NCI-H524 treated with DMSO at 0.1 percent for 48 hours (cell line): ENCODE measurements at places on chromosomes 2 and 18.

DNA sequence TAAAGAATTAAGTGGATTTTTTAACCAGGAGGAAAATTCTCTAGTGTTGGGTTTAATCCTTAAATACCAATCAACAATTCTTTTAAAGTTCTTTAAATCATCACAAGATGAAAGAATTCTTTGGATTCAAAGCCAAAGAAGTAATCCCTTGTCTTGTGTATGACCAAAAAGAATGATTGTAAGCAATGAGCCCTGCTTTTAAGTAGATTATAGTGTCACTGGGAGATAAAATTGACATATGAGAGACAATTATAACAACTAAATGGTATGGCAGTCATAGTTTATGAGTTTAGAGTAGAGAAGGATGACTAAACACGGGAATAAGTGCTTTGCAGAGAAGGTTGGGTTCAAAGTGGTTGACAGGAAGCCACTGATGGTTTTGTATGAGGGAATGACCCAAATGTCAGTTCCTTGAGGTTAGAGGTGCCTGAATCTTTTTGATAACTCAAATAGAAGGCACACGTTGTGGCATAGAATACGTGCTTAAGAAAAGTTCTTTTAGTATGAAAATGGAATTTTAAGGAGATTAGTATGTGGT, 199.6 kb upstream of the TCF4 start:
- DNase-seq: no peak

DNA sequence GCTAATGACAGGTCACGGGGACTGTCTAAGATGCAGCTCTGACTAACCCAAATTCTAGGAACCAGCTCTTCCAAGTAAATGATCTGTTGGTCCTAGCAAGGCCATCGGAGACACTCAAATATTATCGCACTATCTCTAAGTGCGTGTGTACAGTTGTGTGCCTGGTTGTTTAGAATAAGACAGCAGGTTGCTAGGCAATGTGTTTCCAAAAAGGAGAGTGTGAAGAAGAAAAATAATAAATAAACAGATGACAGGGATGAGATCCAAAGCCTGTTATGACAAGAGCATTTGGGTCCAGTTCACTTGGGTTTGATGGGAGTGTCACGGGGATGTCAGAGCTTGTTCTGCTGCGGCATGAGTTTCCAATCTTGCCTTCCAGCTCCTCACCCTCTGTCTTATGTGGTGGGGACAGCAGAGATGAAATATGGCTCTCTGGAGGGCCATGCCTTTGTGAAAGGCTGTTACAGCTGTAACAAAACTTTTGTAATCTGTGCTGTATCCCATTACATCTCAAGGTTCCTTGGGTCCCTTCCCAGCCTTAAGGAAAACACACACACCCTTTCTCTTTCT, 127.5 kb upstream of the TNP1 start:
- DNase-seq: no peak

DNA sequence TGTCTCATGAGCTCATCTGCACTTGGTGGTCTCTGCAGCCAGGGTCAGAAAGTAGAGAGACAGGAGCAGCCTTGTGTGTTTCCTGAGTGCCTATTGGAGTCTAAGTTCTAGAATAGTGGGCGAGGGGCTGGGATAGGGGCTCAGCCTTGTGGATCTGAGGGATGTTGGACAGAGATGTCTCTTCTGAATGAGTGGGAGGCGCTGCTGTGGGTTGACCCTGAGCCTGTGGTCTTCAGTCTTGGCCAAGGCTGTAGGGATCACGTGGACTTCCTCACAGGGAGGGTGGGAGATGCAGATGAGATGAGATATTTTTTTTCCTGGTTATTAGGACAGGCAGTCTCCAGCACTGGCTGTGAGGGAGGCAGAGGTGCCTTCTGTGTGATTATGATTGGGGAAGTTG, 61.8 kb downstream of the RNF144A start:
- no peak for DNase-seq

DNA sequence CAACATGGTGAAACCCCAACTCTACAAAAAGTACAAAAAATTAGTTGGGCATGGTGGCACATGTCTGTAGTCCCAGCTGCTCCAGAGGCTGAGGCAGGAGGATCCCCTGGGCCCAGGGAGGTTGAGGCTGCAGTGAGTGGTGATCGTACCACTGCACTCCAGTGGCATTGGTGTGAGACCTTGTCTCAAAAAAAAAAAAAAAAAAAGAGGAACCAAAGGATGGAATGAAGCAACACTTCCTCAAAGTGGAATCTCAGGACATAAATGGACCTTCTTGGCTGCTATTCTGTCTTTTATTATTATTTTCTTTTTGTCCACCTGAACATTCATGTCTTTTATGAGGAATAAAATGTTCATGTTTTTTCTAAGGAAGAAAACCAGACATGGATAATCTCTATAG, 13.7 kb downstream of the GEMIN6 start:
- no peak for DNase-seq

DNA sequence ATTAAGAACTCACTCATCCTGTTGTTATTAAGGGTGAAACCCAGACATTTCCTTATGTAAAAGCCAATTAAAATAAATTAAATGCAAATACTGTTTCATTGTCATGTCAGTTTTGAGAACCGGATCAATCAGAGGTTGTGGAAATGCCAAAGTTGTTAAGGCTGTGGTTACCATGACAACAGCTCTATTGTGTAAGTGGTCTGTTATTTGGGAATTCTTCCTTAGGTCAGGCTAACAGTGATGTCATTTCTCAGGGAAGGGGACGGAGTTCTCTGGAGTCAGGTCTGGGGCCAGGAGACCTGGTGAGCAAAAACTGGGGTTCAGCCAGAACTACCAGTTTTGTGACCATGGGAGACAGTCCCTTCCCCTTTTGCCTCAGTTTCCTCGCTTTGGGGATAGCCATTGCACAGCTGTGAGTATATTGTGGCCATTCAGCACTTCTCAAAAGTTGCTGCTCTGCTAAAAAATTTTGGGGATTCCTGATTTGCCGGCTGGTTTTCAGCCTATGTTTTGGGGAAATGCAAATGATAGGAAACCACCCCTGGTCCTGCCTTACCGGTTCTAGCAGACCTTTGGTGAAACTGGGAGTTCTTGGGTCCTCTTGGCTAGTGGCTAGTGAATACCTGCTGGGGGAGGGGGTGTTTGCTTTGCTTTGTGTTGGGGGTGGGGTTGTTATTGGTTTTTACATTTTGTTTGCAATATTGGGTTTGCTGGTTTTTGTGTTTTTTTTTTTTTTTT, 21.6 kb downstream of the HPCAL1 start:
- no peak for DNase-seq
